ENCODE measurements at places on chromosomes 7 and 10. TPM values are rescaled to one million over a fixed set of nuclear protein-coding genes. Genes with fewer than 3 reads are reported as not detected.

LIPK gene
- total RNA-seq = not detected

TET1 gene
- 0.48 TPM for total RNA-seq

- H3K27ac ChIP-seq = no peak overlapping the region
- DNase-seq = peak; percentile 28
- H3K36me3 ChIP-seq = peaks cover 43% of the 10 kb centered on the region
- H3K27me3 ChIP-seq = no peaks in the 10 kb centered on the region
- H3K4me1 ChIP-seq = peaks cover 2% of the 10 kb centered on the region
Measured at GRCh38 chr10:26721561-26721960, 24.1 kb downstream of the PDSS1 start.

DNA sequence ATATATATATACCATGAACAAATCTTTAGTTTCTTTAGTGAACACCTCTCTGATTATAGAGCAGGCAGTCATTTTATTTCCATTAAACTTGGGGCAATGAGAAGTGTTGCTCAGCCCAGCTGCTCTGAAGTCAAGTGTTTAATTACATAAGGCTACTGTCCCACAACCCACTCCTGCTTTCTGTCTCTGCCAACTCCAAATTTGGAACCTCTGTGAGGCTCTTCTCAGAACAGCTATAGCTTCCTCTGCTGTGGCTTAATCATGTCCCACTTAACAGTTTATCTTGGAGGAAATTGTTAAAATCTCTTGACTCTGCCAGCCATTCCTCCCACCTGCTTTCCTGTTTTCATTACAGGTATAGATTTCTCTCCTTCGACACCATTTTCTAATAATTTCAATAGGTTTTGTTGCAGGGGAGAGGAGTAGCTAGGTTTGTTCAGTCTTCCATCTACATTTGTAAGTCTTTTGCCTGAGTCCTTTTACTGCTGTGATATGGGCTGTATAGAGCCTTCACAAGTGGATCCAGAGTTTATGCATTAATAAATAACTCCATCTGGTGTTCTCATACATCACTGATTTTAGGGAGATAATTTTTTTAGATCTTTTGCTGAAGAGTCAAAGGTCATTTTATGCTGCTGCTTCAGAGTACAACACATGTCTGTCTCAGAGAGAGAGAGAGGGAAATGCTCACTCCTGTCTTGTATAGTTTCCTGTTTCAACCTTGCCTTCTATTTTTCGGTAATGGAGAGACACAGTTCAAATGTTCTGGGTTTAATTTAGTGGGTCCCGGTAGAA lies 170.4 kb downstream of the WNT2 start:
- H3K27me3 ChIP-seq = peaks cover 2% of the 10 kb centered on the region
- no peaks in the 10 kb centered on the region for H3K4me1 ChIP-seq
- H3K4me3 ChIP-seq = no peak overlapping the region
- H3K36me3 ChIP-seq = no peaks in the 10 kb centered on the region
- H3K27ac ChIP-seq = no peak overlapping the region

DNA sequence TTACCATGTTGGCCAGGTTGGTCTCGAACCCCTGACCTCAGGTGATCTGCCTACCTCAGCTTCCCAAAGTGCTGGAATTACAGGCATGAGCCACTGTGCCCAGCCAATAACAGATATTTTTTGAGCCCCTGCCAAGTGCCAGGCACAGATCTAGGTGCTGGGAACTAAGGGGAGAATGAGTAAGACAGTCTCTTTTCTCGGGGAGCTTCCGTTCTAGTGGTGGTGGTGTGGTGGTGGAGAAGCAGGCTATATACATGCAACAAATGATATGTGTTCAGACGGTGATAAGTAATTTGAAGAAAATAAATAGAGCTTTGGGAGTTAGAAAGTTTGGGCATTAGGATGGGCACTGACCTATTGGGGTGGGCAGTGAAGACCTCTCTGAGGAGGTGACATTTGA lies 76.7 kb upstream of the VKORC1L1 start:
- H3K27me3 ChIP-seq = no peaks in the 10 kb centered on the region
- H3K27ac ChIP-seq = no peak overlapping the region
- peaks cover 7% of the 10 kb centered on the region for H3K4me1 ChIP-seq
- no peaks in the 10 kb centered on the region for H3K36me3 ChIP-seq
- no peak overlapping the region for H3K4me3 ChIP-seq

UNCX gene
- not detected for total RNA-seq
